Stimulated activated CD4-positive, alpha-beta T cell treated with anti-CD3 and anti-CD28 coated beads, Interleukin-15, amount 100 ng/mL, for 24 hours (primary cell): ENCODE measurements at places on chromosomes 6 and 20.

GRCh38 chr6:78597966-78598365 is 269.4 kb upstream of the IRAK1BP1 start:
- no peak for DNase-seq

DNA sequence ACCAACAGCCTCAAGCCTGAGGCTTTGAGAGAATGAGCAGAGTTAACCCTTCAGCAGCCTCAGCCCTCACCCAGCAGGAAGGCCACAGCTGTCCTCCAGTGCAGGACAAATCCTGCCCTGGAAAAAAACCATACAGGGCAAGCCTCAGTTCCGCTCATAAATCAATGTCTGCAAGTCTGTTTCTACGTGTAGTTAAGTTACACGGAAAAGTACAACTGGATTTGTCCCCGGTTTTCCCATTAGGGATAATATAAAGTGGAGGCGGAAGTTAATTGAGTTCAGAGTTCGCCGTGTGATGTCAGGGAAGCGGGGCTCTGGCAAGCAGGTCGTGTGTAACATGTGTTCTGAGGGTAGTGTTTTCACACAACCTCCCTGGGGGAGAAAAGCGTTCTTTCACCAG is 44.2 kb upstream of the EYA2 start:
- no peak for DNase-seq

DNA sequence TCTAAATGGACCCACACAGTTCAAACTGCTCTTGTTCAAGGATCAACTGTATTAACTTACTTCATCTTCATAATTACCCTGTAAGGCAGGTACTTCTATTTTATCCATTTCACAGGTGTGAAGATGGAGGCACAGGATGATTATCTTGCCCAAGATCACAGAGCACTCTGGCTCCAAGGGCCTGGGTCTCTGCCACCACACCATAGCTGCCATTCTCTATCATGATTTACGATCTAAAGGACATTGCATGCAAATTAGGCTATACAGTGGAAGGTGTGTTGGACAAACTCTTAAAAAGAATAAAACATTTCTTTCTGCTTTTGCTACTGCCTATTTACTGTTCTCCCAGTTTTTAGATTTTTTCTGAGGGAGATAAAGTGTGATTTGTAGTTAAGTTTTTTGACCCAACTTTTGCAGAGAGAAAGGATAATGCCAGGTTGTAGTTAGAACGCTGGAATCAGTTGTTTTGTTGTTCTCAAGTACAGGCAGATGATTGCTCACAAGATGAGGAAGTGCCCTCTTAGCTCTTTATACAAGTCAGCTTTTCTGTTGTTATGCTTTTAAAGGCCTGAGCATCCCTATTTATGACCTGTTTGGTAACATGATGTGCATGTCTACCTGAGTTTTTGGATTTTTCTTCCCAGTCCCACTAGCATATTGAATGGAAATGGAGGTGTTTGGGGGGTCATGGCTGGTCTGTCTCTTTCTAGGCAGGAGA is 247.9 kb downstream of the ZFAND3 start:
- no peak for DNase-seq

- no peak for DNase-seq
These were observed 560.4 kb upstream of the JAG1 start for GRCh38 chr20:11234181-11234580.

- DNase-seq, result peak; percentile 75
These were observed 38.9 kb upstream of the TNFAIP3 start for GRCh38 chr6:137827977-137828810.

DNA sequence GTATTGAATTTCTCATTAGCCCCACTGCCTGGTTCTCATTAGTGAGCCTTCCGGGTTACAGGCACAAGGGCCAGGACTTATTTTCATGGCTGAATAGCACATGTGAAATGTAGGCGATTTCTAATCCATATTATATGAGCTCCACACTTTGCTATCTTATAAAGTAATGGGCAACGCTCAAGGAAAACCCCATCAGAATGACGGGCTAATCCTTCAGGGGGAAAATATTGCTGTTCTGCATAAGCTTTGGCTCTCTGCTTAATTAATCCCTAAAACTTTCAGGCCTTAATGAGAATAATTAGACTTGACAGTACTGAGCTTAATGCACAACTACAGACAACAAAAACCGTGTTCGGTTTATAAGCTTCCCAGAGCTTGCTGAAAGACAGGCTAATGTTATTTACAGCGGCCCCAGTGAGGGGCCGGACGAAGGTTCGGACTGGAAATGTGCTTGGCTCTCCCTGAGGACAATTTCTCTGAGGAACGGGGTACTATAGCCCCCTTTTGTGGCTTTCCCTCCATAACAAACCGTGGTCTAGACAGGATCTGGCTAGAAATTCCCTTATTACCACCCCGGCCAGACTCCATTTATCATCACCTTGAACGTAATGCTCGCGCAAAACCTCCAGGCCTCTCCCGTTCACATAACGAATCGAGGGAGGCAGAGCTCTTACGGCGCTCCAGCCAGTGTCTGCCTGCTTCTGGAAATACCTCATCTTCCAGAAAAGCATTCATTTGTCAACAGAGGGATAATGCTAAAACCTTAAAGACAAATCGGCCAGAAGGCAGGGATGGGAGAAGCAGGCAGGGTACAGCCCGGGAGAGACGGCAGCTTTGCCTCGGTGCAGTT is 164.5 kb downstream of the CD83 start:
- no peak for DNase-seq

GRCh38 chr6:169231790-169232506 is 21.7 kb downstream of the THBS2 start:
- DNase-seq, result no peak

GRCh38 chr20:25399037-25399430 is 8.4 kb upstream of the ABHD12 start:
- peak; percentile 10 for DNase-seq

GRCh38 chr6:139648430-139649000 is 274.1 kb upstream of the CITED2 start:
- no peak for DNase-seq

- DNase-seq, result peak; percentile 56
These were observed 23.9 kb upstream of the TOP1 start for GRCh38 chr20:41004531-41005360.

GRCh38 chr20:31717478-31718201 is 5.0 kb downstream of the BCL2L1 start:
- DNase-seq, result no peak

DNA sequence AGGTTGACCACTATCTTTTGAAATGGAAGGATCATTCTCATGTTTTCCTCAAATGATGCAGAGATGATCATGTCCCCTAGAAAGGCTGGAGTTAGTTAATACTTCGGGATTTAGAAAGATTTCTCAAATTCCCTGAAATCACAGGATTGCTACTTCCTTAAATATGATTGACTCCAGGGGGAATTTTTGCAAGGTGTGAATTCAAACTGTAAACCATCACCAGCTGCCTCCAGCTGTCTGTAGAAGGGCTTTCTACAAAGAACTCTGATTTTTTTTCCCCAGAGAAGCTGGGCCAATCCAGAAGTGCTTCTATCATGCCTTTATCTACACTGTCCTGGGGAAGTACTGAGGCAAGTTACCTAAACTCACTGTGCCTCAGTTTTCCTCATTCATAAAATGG is 114.5 kb downstream of the EDN1 start:
- no peak for DNase-seq

- peak; percentile 19 for DNase-seq
These were observed 405 bp downstream of the RALGAPA2 start for GRCh38 chr20:20712004-20712473.

- no peak for DNase-seq
These were observed 5.8 kb downstream of the YTHDF1 start for GRCh38 chr20:63210011-63210605.

DNA sequence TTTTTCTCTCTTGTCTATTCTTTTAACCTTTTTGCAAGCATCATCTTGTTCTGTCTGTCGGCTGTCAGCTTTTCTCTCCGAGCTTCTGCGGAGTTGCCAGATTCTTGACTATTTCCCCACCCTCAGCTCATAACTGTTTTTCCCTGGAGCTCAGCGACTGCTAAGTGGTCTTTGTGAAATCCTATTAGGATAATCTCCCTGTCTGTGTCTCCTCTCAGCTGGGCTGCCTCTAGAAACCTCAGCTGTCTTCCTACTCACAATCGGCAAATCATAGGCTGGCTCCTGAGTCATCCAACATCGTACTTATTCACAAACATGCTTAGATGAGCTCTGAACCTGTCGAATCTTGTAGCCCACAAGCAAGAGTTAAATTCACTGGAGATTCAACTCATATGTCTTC is 332.3 kb downstream of the PTPRT start:
- DNase-seq, result no peak

DNA sequence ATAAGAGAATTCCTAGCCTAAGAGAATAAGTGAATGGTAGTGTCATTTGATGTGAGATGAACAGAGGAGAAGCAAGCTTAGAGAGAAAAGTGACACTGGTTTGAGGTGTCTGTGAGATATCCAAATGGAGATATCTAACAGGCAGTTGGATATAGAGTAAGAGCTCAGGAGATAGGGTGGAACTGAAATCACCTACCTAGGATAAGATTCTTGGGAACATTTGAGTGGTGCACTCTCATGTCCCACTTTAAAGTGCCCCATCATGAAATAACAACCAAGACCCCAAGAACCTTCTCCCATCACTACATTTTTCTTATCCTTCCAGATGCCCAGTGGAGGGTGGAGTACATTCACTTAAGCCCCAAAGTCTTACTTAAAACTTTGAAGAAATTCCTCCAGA is 109.0 kb upstream of the MAFB start:
- DNase-seq, result no peak

DNA sequence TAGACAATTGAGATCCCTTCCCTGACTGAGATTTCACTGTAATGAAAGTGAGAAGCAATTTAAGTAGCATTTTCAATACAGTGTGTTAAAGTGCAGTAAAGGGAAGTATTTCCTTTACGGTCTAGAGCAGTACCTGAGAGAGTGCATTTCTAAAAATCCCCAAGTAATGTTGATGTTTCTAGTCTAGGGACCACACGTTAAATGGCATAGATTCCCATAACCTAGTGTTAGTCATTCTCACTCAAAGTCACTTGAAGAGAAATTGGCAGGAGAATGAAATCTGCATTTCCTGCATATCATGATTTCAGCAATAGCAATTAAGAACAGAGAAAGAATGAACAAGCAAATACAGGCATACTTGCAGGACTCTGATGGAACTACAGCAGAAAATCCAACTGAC is 67.9 kb downstream of the CGA start:
- DNase-seq, result no peak

DNA sequence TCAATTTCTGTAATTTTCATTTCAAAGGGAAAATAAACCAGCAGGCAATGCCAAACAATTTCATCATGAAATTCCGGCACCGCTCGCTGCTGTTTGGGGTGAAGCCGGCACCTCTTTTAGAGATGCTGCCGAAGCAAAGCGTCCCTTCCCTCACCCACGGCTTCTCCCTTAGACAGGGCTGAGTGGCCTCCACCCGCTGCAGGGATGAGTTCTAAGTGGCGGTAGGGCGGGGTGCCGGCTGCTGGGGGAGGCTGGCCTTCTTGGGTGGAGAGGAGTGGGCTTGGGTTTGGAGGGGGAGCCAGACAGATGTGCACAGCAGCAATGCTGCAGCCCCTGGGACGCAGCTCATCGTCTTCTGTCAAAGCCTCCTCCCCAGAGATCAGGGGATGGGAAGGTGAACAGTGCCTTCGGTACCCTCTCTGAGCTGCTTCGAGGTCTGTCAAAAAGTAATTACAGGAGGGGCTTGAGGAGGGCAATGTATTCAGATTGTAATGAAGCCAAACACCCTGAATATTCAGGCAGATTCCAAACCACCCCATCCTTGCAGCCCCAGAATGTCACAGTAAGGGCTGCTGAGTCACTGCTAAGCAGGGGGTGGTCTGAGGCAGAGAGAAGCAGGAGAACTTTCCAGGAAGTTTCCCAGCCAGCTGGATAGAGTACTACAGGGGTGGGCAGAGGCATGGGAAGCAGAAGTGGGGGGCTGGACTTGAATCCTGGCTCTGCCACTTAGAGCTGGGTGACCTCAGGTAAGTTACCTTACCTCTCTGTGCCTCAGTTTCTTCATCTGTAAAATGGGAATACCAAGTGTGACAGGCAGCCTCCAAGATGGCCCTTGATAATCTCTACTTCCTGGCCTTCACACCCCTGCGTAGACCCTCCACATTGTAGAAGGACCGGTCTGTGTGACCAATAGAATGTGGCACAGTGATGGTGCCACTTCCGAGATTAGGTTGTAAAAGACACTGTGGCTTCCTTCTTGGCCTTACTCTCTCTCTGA is 96.6 kb downstream of the SULF2 start:
- no peak for DNase-seq

- DNase-seq, result no peak
These were observed 121.8 kb downstream of the TENT5A start for GRCh38 chr6:81630719-81631118.

DNA sequence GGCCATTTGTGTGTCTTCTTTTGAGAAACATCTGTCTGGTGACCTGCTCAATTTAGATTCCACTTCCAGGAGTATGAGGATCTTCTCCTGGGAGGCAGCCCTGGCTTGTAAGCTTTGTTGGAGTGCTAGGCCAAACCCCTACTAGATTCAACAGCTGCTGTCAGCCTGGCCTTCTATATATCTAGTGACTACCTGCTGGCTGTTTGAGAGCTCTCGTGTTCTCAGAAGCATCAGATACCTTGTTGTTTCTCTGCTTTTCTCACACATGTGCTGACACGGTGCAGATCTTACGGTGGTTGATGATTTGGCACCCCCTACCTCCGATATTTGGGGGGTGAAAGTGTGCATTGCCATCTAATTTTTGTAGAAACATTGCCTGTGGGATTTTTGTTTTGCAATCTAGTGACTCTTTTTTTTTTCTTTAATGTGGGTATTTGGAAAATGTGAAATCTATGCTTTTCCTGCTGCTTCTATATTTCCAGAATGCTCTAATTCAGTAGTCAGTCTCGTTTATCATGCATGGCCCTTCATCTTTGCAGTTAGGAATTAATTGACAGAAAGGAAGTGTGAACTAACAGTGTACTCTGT is 4.7 kb downstream of the CCN2 start:
- DNase-seq, result no peak

DNA sequence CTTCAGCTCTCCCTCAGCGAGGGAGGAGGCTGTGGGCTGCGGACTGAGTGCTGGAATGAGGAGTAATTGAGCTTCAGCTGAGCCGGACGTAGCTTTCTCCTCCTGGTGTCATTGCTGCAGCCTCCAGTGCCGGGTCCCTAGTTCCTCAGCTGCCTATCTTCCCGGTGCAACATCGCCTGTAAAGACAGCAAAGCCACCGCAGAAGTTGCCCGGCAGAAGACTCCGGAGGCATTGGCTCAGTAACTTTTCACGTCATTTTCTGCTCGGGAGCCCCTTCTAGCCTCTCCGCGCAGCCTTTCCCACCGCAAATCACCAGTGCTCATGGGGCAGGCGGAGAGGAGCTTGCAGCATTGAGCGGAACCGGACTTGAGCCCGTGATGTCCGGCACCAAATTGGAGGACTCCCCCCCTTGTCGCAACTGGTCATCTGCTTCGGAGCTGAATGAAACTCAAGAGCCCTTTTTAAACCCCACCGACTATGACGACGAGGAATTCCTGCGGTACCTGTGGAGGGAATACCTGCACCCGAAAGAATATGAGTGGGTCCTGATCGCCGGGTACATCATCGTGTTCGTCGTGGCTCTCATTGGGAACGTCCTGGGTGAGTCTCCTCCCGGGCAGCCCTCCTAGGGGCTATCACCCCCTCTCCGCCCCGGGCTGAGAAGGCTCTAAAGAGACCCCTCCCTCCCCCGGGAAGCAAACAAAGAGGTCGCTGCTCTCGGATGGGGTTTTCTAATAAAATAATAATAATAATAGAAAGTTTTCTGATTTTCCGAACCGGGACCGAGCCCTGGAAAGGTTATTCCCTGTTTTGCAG is at the start of gene HCRTR2:
Gene HCRTR2 (plus strand): TSS at position 305 of the 816 bp plus-strand sequence. CDS start 73 bp downstream, at position 378.
- DNase-seq, result no peak
